Foreskin melanocyte (primary cell): ENCODE measurements at places on chromosomes 5 and 9.

GRCh38 chr5:150408231-150408943, 4.3 kb downstream of the CD74 start:
- DNase-seq: no peak

- DNase-seq: no peak
These were observed 27.4 kb downstream of the IPPK start for GRCh38 chr9:92642564-92642963.

DNA sequence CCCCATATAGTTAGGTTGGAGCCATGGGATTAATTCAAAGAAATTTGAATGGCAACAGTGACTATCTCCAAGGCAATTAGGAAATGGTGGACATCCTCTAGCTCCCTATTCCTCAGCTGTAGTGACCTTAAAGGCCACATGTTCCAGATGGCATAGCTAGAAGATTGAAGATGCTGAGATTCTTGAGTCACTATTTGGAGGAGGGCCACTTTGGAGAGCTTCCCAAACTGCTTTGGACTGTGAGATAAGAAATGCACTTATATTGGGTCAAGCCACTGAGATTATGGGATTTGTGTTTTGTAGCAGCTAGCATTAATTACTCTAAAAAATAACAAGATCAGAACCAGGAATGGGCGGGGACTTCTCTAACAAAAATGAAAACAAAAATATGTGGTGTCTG, 636.2 kb upstream of the CCNG1 start:
- no peak for DNase-seq

DNA sequence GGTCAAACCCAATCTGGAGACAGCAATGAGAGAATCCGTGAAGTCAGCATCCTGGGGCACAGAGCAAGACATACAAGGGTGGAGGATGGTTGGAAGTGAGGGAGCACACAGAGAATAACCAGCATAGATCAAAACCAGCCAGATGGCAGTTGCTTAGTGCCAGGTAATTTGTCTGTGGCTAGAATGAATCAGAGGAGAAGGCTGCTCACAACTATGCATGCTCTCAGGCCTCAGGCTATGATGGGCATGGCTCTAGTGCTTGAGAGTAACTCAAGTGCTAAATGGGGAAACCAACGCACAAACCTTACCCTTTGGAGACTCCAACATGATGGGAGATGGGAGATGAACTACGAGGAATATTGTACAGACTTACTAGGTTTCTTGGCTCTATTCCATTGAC, 160.8 kb downstream of the DMRT2 start:
- no peak for DNase-seq

GRCh38 chr9:83472221-83472665, 66.0 kb downstream of the FRMD3 start:
- no peak for DNase-seq

GRCh38 chr9:110337727-110338126, at the start of gene TXNDC8:
TXNDC8 (minus strand) TSS chr9:110337863.
- no peak for DNase-seq
